WERI-Rb-1 (cell line): ENCODE measurements at places on chromosomes 2 and 18.

GRCh38 chr2:224723586-224724217 is 7.5 kb upstream of the CCDC195 start:
- no peak for DNase-seq

DNA sequence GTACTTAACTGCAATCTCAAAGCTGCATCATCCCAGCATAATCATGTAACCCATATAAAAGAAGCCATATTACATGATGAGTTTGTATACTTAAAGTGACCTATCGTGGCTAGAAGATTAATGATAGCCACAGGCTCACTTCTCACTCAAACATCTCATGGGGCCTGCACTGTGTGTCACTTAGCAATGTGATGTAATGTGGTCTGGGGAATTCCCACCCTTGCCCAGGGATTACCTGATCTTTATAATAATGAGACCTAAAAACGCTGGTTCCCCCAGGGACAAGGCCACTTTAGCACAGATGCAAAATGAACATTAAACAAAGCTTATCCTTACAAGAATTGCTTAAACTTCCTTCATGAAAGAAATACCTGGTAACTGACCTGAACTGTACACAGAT is 427.1 kb upstream of the CNTNAP5 start:
- DNase-seq = no peak

DNA sequence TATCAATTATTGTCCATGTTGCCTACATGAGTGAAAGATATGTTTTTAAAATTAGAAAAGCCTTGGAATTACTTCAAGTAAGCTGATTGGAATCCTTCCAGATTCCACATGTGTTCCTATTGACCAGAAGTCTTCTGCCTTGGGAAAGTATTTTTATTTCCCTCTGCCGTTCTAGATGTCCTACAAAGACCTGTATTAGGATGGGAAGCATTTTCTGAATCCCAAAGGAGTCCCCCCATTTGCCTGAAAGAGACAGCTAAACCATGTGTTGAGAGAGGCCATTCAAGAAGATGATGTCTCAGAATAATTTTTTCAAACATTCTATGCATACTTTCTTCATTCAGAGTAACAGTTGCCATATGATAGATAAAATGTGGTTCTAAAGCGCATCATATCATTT is 19.0 kb upstream of the MYO1B start:
- no peak for DNase-seq

- no peak for DNase-seq
Measured at GRCh38 chr2:31240381-31241365, 6.7 kb downstream of the EHD3 start.

GRCh38 chr18:57743008-57743407 is 60.1 kb downstream of the ATP8B1 start:
- DNase-seq = no peak

DNA sequence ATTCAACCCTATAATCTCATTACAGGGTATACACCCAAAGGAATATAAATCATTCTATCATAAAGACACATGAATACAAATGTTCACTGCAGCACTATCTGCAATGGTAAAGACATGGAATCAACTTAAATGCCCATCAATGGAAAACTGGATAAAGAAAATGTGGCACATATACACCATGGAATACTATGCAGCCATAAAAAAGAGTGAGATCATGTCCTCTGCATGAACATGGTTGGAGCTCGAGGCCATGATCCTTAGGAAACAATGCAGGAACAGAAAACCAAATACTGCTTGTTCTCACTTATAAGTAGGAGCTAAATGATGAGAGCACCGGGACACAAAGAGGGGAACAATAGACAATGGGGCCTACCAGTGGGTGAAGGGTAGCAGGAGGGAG is 88.5 kb upstream of the CD226 start:
- DNase-seq = no peak

- DNase-seq = no peak
Measured at GRCh38 chr2:186460465-186460864, 25.6 kb upstream of the ZC3H15 start.

GRCh38 chr2:182951948-182952663 is 85.7 kb upstream of the FRZB start:
- DNase-seq = no peak

- DNase-seq = peak; percentile 87
Measured at GRCh38 chr2:26521054-26521912, 43.4 kb upstream of the OTOF start.

- DNase-seq = peak; percentile 27
Measured at GRCh38 chr2:119475225-119475856, 43.7 kb downstream of the TMEM37 start.
